ENCODE measurements at places on chromosomes 13 and 19.

GRCh38 chr13:87810391-87810801 lies 139.2 kb downstream of the SLITRK5 start:
- no peak for DNase-seq

GRCh38 chr19:56114051-56114777 lies 6.9 kb downstream of the ZNF787 start:
- DNase-seq: no peak

- DNase-seq: no peak
These were observed 491 bp downstream of the CCER2 start for GRCh38 chr19:38911388-38912001.

DNA sequence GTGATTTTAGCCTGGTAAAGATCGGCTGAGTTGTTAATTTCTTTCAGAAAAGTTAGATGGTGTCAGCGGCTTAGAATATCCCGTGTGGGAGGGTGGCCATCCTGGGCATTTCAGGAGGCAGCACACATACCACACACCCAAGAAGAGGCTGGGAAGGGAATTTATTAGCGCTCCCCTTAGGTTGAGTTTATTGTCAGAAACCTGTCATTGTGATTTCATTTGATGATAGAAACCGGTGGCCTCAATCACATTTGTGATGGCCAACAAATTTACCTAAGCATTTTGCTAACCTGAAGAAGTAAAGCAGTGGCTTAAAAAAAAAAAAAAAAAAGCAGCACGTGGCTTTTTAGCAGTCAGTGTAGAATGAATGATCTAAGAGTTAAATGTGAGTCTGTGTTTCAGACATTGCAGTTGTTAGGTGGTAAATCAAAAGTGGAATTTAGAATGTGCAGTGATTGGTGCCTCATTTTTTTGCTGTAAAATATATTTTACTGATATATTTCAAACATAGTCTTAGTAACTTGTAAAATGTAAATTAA lies 2.7 kb downstream of the SIPA1L3 start:
- no peak for DNase-seq
